CD4-positive, CD25-positive, alpha-beta regulatory T cell (primary cell): ENCODE measurements at places on chromosomes 1 and 21. TPM values are rescaled to one million over a fixed set of nuclear protein-coding genes. Genes with fewer than 3 reads are reported as not detected.

GRCh38 chr1:65911679-65912078 is 119.0 kb downstream of the PDE4B start:
- H3K4me1 ChIP-seq = no peaks in the 10 kb centered on the region
- peaks cover 2% of the 10 kb centered on the region for H3K27me3 ChIP-seq
- no peaks in the 10 kb centered on the region for H3K36me3 ChIP-seq
- no peak for DNase-seq
- no peak overlapping the region for H3K27ac ChIP-seq

GRCh38 chr1:10692401-10693021 is 103.9 kb downstream of the CASZ1 start:
- H3K4me1 ChIP-seq = peaks cover 25% of the 10 kb centered on the region
- no peaks in the 10 kb centered on the region for H3K36me3 ChIP-seq
- DNase-seq = peak; percentile 65
- peak overlapping the region; percentile 3 for H3K4me3 ChIP-seq

DNA sequence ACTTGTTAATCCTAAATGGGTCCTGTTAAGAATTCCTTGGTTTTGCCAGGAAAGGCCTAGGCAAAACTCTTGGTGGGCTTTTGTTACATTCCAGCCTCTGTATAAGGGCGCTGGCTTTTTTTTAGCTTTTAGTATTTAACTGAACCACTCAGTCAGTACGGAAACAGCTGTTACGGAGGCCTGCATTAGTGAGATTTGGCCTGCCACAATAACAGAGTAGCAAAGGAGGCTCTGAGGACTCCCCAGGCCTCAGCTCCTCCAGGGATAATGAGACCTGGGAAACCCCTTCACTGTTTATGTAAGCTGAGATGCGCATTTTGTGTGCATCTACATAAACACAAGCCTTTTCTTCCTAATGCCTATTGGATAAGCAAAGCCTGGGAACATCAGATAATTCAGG is 210.2 kb downstream of the APP start:
- H3K4me1 ChIP-seq = no peaks in the 10 kb centered on the region
- no peak overlapping the region for H3K4me3 ChIP-seq
- no peak for DNase-seq
- H3K27ac ChIP-seq = no peak overlapping the region

DNA sequence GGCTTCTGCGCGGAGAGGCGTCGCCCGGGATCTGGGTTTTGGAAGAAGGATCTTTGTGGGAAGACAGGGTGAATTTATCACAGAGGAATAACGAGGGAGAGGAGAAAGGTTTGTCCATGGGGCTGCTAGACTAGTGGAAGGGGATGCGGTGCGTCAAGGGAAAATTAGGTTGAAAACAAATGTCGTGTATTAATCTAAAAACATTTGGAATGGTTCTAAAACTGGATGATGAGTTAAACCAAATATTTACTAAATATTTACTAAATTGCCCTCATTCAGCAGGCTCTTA is 647 bp downstream of the RO60 start:
- peak overlapping the region; percentile 91 for H3K27ac ChIP-seq
- no peaks in the 10 kb centered on the region for H3K27me3 ChIP-seq
- no peak for DNase-seq
- H3K36me3 ChIP-seq = no peaks in the 10 kb centered on the region
- peak overlapping the region; percentile 95 for H3K4me3 ChIP-seq

Gene OR2L8
- 0.42 TPM for total RNA-seq

DNA sequence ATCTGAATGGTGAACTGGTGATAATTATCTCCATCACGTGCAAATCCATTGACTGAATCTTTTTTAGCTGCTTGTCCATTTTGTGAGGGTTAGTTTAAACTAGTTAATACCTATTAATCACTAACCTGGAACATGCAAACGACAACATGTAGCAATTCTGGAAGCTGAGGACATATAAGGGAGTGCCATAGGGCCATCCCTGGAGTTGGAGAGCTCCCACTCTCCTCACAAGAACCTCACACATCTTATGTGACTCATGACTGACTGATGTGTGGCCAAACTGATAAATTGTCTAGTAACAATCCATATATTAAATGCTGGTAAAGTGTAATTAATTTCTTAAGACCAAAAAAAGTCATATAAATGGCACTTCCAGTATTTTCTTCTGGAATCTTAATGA is 62.9 kb upstream of the HOOK1 start:
- H3K27ac ChIP-seq = no peak overlapping the region
- no peaks in the 10 kb centered on the region for H3K4me1 ChIP-seq
- H3K27me3 ChIP-seq = no peaks in the 10 kb centered on the region
- no peak overlapping the region for H3K4me3 ChIP-seq
- no peak for DNase-seq

- DNase-seq = no peak
- no peaks in the 10 kb centered on the region for H3K27me3 ChIP-seq
- no peak overlapping the region for H3K27ac ChIP-seq
- H3K4me3 ChIP-seq = no peak overlapping the region
Observed at GRCh38 chr1:171988243-171988885, 147.1 kb downstream of the DNM3 start.

- peaks cover 13% of the 10 kb centered on the region for H3K36me3 ChIP-seq
- no peak overlapping the region for H3K27ac ChIP-seq
- no peak for DNase-seq
- peaks cover 7% of the 10 kb centered on the region for H3K4me1 ChIP-seq
- H3K27me3 ChIP-seq = no peaks in the 10 kb centered on the region
- no peak overlapping the region for H3K4me3 ChIP-seq
Observed at GRCh38 chr1:38867208-38867607, 5.9 kb downstream of the MYCBP start.

GRCh38 chr1:23369335-23370013 is at the start of gene ZNF436:
ZNF436 (minus strand) TSS chr1:23369836; CDS start chr1:23368005, 1,831 bp downstream.
- peaks cover 22% of the 10 kb centered on the region for H3K4me1 ChIP-seq
- DNase-seq = peak; percentile 34
- peaks cover 4% of the 10 kb centered on the region for H3K36me3 ChIP-seq
- H3K27me3 ChIP-seq = no peaks in the 10 kb centered on the region
- peak within 1 kb of the TSS; percentile 99 for H3K4me3 ChIP-seq

Gene SYF2
- 65.6 TPM for total RNA-seq

- DNase-seq = no peak
- no peak overlapping the region for H3K4me3 ChIP-seq
- no peaks in the 10 kb centered on the region for H3K36me3 ChIP-seq
- H3K27me3 ChIP-seq = peaks cover 4% of the 10 kb centered on the region
Observed at GRCh38 chr1:183807549-183808168, 2.7 kb downstream of the RGL1 start.

Gene CD2
- 192 TPM for total RNA-seq

- no peak for DNase-seq
- H3K4me1 ChIP-seq = no peaks in the 10 kb centered on the region
- no peaks in the 10 kb centered on the region for H3K27me3 ChIP-seq
- no peaks in the 10 kb centered on the region for H3K36me3 ChIP-seq
- no peak overlapping the region for H3K27ac ChIP-seq
- no peak overlapping the region for H3K4me3 ChIP-seq
Observed at GRCh38 chr1:195580988-195581387, 1027.3 kb downstream of the KCNT2 start.

DNA sequence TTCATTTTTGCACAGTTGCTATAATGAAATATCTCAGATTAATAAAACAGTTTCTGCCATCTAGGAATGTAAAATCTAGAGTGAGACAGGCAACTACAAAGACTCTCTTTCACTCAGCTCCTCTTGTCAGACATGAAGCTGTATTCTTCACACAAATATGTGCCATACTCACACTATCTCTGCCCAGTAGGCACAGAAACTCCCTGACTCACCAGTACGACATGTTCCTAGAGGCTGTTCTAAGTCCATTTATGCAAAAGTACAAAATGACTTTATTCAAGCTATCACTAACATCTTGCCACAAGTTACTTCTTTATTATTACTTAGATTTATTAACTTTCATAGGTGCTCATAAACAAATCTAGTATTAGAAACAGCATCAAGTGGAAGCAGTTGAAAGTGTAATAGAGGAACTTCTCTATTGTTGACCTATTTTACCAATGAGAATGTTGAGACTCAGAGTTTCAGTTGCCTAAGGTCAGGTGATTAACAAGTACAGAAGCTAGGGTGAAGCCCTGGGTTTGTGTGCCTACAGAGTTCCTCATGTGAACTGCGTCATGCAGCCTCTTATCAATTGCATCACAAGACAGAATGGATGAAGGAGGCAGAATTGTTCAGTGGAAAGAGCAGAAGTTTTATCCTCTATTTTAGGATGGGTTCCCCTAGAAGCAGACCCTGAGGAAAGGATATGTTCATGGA is 98.9 kb downstream of the RGS2 start:
- no peak for DNase-seq
- H3K27ac ChIP-seq = no peak overlapping the region
- no peaks in the 10 kb centered on the region for H3K27me3 ChIP-seq
- no peaks in the 10 kb centered on the region for H3K4me1 ChIP-seq

- no peak for DNase-seq
- no peaks in the 10 kb centered on the region for H3K36me3 ChIP-seq
- H3K4me1 ChIP-seq = no peaks in the 10 kb centered on the region
Observed at GRCh38 chr1:30883389-30884172, 25.0 kb downstream of the SDC3 start.

DNA sequence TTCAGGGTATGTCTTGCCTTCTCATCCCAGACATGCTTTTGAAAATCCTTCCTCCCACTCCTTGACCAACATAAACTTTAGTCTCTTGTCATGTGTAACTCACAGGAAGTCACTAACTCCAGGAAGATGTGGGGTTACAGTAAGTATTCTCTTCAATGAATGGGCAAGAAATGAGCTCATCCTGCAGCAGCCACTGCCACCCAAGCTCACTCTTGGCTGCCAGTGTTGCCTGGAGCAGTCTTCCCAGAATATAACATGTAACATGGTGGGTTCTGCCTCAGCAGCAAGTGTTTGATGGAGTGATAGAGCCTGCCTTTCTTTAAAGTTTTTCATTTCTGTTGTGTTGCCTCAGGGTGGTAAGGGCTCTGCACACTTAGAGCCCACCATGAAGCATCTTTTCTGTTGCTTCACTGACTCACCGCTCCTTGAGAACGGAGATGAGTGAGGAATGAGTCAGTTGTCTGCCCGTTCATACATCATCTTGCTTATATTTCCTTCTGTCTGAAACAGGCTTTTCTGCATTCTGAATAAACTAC is 187.0 kb downstream of the TPR start:
- H3K4me3 ChIP-seq = no peak overlapping the region
- no peak for DNase-seq
- no peaks in the 10 kb centered on the region for H3K4me1 ChIP-seq
- H3K36me3 ChIP-seq = no peaks in the 10 kb centered on the region
- H3K27ac ChIP-seq = no peak overlapping the region
- H3K27me3 ChIP-seq = no peaks in the 10 kb centered on the region

DNA sequence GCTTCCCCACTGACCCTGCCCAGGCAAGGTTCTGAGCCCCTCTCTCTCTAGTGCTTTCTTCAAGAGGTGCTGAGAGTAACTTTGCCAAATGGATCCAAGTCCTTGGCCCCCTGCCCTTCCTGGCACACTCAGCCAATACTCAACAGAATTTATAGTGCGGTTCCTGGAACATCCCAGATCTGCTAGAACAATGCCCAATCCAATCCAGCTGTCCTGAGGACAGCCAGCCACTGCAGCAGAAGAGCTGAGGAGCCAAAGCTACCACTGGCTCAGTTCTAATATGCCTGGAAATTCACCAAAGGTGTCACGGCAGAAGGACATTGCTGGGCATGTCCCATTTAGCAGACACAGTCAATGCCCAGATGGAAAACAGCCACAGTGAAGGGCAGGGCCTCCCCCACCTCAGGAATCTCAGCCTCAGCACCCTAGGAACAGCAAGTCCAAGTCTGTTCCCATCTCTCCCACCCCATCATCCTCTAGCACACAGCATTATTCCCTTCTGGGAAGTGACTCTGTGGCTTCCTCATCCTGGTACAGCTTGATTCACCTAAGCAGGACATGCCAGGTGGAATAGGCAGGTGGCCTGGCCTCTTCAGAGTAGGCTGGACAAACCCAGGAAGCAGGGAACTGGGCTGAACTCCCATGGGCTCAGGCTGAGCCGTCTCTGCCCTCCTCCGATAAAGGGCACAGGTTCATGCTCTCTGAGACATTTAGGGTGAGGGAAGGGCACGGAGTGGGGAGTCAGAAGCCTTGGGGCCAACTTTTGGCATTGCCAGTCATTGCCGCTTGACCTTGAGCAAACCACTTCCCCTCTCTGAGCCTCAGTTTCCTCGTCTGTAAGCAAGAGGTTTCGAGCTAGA is 24.6 kb downstream of the PMVK start:
- no peak for DNase-seq
- H3K27ac ChIP-seq = no peak overlapping the region

Gene SFT2D2
- 72.2 TPM for total RNA-seq

DNA sequence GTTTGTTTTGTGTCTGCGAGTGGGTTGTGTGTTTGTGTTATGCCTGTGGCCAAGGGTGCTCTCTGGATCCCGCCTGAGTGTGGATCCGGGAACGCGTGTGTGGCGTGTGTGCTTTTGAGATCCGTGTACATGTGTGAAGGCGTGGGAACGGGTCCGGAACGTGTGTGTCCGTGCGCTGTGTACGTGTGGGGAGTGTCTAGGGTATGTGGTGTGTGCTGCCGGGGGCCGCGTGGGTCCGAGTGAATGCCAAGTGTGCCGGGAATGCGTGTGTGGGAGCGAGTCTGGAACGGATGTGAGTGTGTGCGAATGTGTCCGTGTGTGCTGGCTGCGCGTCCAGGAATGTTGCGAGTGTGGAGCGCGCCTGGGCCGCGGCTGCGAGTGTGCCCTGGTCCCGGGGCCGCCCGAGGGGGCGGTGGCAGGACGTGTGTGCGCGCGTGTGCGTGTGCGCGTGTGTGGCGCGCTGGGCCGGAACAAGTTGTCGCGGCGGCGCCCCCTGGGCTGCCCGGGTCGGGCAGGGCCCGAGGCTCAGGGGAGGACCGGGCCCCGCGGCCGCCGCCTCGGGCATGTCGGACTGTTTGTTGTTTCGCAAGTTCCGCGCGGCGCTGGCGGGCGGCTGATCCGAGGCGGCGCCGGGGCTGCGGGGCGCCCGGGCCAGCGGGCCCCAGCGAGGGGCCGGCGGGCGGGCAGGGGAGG is 953 bp downstream of the PTPRU start:
- peaks cover 17% of the 10 kb centered on the region for H3K27me3 ChIP-seq
- H3K4me3 ChIP-seq = peak overlapping the region; percentile 64
- no peak overlapping the region for H3K27ac ChIP-seq
